Hematopoietic multipotent progenitor cell treated with erythropoietin and hydrocortisone succinate and interleukin-3 and kit ligand, for 17 days (in vitro differentiated cells): ENCODE measurements at places on chromosomes 1 and 21.

DNA sequence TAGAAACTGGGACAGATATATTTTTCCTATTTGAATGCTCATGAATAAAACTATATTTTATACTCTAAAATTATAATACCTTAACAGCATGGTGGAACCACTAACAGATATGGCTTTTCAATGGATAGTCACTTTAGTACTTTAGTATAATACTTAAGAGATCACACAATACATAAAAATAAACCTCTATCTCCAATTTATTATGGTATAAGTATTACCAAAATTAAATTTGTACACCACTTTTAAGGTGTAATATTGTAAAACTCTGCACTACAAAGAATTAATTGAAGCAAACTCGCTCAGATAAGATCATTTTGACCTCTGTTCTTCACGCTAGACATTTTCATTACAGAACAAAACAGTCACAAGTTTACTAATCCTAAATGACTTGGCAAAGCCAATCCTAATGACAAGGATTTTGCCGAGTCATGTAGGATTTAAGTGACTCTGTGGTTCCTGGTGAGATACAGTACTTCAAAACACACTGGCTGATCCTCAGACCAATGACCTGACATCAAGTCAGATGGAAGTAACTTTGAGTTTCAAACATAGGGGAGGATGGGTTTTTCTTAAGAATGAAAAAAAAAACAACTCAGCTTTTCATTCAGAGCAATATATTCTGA lies 200.6 kb downstream of the SMYD3 start:
- peak; percentile 43 for DNase-seq

DNA sequence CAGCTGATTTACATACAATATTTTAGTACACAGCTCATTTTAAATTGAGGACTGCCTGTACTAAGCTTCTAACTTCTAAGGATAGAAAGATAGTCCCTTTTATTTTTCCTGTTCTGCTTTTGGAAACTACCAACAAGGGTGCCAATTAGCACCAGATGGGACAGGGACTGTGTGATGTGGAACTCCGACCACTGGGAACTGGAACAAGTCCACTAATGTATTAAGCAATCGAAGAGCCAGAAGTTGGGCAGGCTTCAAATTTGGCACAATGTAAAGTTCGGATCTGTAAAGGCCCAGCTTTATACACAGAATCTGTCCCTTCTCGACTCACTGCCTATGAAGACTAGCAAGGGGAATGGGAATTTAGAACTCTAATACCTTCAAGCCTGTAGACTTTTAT lies 149.3 kb downstream of the ZC3H11B start:
- no peak for DNase-seq

GRCh38 chr1:70247768-70248167 lies 26.6 kb downstream of the SRSF11 start:
- no peak for DNase-seq

DNA sequence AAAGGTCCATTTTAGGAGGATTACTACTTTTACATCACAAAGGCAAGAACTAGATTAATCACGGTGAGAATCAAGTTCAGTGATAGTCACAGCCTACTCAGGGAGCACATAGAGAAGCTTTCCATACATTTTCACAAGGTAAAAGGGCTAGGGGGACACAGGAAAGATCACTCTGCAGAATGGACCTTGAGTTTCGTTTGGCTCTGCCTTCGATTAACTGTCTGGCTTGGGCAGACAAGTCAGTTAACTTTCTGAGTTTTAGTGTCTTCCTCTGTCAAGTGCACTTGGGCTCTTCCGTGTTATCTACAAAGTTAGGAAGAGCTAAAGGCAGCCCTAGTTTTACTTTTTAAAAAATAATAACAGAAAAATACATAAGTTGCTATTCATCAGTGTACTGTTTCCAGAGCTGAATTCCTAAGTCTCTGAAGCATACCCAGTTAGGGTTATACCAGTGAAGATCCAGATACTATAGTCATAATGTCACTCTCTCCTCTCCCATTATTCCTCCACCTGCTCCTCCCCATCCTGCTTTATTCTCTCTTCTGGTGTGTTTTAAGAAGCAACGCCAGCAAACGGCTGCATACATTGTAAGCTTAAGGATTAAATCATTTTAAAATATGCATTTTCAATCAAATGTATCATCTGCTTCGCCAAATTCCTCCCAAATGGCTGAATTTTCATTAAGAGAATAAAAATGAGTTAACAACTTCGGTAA lies 1.7 kb downstream of the CEP170 start:
- DNase-seq: peak; percentile 30

GRCh38 chr1:204146965-204147364 lies 4.9 kb downstream of the ETNK2 start:
- no peak for DNase-seq

- DNase-seq: no peak
Observed at GRCh38 chr1:227779021-227779441, 36.4 kb upstream of the PRSS38 start.

DNA sequence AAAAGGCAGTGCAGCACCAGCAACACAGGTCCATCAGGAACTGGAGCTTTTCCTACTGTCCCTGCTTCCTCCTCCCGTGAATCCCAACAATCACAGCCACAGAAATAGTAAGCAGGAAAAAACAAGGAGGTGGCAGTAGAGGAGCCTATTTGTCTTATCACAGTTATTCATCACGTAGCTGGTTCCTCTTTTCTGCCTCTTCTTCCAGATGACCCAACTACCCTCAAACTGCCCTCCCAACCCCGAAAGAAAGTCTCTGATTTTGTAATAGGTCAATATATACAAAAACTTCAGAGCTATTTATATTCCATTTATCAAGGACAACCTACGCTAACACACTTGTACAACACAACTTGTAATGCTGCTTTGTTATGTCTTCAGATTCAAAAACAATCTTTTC lies 21.4 kb downstream of the GNB1 start:
- no peak for DNase-seq
